ENCODE measurements at places on chromosomes 6 and 20.

GRCh38 chr6:4401408-4402368, 266.3 kb upstream of the ECI2 start:
- DNase-seq, result no peak

GRCh38 chr6:32148289-32149091, 3.2 kb downstream of the PRRT1 start:
- peak; percentile 48 for DNase-seq

DNA sequence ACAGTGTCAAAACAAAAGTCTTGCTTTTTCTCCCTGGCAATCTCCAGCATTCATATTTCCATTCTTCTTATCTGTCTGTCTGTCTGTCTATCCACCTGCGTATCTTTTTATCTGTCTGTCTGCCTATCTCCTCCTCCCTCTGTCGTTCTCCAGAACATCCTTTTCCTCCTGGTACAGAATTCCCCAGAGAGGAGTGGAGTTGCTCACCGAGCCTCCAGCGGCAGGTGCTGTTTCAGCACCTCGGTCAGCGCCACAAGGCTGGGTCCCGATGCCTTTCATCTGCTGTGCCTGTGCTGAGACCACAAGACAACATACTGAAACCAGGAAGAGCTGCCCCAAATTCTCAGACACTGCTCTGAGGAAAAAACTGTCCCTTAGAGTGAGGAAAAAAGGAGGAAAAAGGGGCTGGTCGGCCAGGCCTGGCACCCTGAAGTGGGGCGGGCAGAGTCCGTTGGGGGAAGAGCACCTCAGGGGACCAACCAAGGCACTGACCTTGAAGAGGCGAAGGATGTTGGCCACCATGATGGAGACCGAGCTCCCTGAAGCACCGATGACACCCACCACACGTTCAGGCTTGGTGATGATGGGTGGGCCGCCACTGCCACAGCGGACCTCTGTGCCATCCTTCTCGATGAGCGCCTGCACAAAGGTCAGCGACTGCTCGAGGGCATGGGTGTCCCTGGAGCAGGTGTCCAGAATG, 13.3 kb downstream of the GRM4 start:
- peak; percentile 59 for DNase-seq

DNA sequence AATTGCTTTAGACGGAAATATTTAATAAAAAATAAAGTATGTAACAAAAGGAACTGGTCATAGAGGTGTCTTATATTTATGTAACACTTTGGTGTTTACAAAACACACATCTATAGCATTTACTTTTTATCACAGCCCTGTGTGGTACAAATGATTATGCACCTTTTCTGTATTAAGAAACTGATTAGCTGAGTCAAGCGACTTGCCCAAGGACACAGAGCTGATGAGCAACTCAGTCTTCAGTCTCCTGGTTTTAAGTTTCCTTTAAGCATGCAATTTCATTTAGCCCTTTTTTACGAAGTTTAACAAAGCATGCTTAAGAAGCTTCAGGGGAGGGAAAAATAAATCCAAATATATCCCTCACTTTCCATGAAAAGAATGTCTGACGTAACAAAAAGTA, 2.5 kb downstream of the DCDC2 start:
- no peak for DNase-seq

DNA sequence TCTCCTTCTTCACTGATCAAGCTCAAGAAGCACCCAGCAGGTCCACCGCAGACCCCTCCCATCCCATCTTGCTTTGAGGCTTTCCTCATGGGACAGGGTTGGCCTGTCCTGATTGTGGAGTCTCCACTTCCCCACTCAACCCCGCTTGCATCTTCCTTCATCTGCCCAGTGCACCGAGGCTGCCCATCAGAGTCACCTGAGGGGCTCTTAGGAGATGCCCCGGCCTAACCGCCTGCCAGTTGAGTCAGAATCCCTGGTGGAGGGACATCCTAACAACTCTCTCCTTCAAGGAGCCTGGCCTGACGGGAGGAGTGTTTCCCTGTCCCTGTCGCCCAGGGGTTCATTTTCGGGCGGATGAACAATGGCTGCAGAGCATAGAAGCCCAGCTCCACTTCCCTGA, 46.1 kb downstream of the RBM38 start:
- DNase-seq, result no peak

DNA sequence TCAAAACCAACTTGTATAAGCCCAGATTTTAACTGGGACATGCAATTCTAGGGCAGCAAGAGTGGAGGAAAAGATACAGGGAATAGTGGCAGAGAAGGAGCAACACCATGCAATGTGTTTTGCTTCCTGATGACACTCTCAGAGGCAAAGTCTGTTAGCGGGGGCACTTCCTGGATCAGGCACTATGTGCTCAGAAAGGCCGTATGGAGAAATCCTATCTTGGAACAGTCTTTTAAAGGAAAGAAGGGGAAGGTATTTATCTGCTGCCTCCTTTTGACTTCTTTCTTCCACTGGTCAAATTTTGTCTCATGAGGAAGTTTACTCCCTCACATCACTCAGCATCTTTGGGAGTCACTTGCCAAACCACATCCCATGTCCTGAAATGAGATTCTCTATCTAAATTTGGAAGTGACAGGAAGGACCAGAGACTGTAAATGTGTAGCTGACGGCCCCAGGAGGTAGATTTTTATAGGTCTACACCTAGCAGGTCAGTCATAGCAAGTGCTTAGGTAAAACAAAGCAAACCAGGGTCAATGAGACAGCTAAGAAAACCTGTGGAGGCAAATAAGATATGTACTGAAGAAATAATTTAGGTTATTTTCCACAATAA, 91.7 kb upstream of the ELOVL5 start:
- DNase-seq, result no peak

GRCh38 chr20:13229538-13229937, 8.5 kb downstream of the ISM1 start:
- DNase-seq, result no peak

DNA sequence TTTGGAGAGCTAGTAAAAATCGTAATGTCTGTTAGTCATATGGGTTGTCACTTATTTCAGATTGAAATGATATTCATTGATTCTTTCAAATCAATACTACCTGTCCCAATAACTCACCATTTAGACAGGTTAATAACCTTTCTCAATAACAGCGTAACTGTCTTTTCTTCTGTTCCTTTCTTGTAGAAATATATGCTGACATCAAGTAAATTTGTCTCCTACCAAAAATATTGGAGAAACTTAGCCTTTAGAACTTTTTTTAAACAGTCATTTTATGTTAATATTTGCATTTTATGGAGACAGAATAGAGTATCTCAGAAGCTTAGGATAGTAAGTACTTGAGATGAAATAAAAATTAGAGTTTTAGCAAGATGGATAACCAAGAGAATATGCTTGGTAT, 278.2 kb downstream of the UST start:
- DNase-seq, result no peak

GRCh38 chr6:42901538-42901957, 14.3 kb upstream of the PTCRA start:
- DNase-seq, result peak; percentile 95
